ENCODE measurements at places on chromosomes 7 and 10.

GRCh38 chr7:121196286-121196685, 132.5 kb upstream of the WNT16 start:
- DNase-seq, result no peak

DNA sequence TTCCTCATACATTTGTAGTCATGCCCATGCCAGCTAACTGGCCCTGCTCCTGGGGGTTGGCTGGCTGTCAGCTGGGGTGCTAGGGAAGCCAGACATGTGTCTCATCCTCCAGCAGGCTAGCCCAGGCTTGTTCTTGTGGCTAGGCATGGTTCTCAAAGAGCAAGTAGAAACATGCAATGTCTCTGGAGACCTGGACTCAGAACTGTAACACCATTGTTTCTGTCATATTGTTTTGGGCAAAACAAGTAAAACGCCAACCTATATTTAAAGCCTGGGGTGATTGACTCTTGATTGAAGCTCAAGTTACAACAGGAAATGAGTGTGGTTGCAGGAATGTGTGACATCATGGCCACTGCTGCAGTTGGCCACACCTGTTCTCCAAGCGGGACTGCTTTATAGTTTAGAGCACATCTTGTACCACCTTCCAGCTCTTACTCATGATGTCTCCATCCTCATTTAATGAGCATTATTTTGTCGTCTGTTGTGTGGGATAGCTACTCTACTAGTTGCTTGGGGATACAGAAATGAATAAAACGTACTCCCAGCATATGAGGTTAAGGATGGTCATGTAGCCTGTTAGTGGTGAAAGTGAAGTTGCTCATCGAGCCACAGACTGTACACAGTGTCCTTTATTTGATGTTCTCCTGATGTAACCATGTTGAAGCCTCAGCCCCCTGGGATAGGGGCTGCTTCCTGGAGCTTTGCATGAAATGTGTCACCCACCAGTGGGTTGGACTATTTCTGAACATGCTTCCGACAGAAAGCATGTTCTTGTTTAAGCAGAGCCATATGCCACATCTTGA, 168.4 kb downstream of the SORCS3 start:
- no peak for DNase-seq

GRCh38 chr10:128083191-128083895, 42.9 kb downstream of the MKI67 start:
- no peak for DNase-seq

GRCh38 chr7:94412762-94413322, 18.1 kb downstream of the COL1A2 start:
- no peak for DNase-seq

DNA sequence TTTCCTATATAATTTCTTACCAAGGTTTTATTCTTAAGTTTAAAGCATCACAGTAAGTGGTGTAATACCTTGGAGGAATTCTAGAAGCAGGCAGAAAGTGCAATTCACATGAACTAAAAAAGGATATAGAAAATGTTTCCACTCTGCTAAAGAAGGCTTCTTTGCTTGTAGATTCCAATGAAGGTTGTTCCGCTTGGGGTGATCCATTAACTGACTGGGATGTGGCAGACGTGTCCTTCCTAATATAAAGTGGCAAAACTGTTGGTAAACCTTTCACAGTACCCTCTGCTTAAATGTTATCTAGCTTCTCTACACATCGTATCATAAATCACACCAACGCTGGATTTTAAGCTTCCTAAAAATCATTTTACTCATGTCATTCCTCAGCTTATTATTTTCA, 2.3 kb downstream of the ZC3HC1 start:
- DNase-seq, result no peak

- DNase-seq, result no peak
Measured at GRCh38 chr10:101833466-101833865, 10.1 kb downstream of the KCNIP2 start.

DNA sequence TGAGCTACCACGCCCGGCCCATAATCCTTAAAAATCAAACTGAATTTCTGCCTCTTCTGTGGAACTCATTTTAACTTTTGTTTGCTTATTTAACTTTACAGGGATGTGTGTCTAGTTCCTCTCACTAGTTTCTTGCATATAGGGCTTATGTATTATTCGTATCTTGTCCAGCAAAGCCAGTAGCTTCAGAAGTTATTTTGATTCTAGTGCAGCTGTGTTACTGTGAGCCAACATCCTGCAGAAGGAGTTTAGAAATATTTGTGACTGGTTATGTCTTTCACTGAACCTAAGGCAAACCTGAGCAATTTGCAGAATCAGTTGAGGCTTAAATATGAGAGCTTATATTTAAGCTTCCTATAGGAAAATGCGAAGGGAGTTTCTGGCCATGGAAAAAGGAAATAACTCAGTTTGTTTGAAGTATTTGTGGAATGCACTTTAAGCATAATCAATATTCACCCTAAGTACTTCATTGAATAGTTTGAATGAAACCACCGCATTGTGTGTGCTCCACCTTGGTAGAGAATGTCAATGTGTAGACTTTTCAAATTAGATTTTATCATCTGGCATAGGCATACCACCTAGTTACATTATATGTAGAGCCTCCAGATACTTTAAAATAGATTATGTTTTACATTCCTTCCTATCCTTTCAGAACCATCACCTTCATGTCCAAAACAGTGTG, 90.8 kb downstream of the MCU start:
- no peak for DNase-seq

- no peak for DNase-seq
Measured at GRCh38 chr7:89028319-89028718, 232.8 kb upstream of the TEX47 start.

DNA sequence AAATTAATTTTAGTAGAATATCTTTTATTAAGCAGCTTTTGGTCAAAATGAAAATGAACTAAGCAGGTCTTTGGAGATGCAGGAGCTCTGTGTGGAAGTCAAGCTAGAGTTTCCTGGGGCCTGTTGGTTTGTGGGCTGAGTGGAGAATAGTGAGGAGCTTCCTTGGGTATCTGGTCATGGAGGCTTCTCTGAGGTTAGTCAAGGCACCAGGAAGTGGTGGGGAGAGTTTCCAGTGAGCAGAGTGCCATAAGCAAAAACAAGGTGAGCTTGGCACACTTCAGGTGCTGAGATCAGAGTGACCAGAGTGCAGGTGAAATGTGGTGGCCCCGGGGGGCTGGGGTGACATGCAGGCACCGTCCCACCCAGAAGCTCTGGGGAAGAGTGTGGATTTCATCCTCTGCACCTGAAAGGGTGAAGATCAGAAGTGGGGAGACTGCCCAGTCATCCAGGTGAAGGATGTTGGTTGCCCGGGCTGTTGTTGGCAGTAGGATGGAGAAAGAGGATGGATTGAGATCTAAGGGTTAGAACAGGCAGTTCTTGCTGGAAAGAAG, 77.4 kb downstream of the WDR37 start:
- DNase-seq, result no peak

- DNase-seq, result no peak
Measured at GRCh38 chr7:117600911-117601310, 121.1 kb downstream of the CFTR start.

DNA sequence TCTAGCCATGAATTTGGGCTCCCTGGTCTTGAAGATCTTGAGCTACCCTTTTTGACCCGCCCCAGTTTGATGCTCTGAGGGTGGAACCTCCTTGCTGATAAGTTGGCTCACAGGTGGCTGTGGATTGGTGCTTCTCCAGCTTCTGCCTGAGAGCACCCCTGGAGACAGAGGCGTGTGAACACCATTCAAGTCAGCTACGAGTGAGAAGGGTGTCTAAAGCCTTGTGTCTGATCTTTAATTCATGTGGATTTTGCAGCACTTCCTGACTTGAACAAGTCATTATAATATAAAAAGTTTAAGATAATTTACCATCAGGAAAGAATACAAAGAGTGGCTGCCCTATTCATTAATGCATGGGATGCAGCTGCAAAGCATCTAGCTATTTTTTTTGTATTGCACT, 37.7 kb upstream of the GOLGA7B start:
- DNase-seq, result no peak

DNA sequence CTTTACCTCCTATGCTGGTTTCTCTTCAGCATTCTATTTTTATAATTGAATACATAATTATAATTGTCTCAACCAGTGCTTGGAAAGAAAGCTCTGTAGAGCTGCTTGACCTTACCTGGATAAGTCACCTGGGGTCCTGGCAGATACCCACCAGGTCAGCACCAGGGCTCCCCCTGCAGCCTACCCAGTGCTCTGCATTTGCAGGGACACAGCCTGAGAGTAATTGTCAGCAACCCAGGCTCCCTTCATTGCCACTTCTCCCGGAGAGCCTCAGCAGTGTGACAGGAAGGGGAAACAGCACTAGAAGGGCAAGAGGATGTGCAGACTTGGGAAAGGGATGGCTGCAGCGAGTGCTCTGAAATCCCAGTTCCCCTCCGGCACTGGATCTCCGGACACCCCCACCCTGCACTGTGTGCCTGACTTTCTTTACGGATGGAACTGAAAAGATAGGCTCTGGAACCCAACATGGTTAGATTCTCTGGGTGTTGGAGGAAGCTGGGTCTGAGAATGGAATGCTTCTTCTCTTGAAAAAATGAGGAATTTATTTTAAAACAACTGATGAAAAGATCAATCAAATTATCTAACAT, 11.4 kb upstream of the PAX4 start:
- no peak for DNase-seq

- DNase-seq, result no peak
Measured at GRCh38 chr10:5958077-5958476, 19.3 kb downstream of the IL15RA start.

DNA sequence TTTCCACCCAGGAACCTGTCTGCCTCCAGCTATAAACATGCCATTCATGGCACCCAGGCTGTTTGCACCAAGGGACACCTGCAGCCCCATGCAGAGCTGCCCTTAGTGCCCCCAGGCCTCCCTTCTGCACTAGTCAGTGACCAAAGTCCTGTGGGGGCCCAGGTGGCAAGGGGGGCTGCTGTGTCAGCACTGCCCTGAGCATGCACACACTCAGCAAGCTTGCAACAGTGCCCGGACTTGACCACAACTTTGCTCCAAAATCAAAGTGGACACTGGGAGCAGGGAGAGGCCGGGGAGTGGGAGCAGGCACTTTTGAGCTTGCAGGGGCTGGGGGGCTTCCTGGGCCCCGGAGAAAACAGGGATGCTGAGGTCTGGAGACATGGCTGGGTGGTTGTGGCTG, 192.9 kb upstream of the MBL2 start:
- DNase-seq, result no peak

DNA sequence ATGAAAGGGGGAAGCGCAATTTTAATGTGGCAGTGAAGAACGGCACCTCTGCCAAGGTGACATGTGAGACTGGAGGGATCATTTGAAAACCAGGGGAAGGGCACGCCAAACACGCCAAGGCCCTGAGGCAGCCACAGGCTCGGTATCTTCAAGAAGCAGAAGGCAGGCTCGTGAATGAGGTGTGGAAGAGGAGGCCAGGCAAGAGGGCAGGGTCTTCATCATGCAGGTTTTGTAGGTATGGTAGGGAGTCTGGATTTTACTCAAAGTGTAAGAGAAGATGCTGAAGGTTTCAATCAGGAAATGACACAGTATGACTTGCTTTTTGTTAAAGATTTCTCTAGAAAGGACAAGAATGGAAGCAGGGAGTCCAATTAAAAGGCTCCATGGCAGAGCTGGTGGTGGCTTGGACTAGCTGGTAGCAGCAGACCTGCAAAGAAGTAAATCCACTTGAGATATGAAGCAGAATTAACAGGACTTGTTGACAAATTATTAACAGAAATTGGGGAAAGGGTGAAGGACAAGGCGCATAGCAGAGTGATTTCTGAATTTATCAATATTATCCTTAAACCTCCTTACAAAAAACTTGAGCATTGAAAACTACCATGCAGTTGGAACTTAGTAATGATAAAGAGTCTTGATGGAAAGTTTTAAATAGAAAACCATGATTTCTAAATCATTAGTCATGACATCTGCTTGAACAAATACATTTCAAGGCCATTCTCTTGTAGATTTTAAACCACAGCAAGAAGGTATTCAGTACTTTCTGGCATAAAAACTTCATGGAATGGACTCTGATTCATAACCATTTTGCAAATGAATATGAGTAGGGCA, 70.4 kb downstream of the COA1 start:
- DNase-seq, result no peak

DNA sequence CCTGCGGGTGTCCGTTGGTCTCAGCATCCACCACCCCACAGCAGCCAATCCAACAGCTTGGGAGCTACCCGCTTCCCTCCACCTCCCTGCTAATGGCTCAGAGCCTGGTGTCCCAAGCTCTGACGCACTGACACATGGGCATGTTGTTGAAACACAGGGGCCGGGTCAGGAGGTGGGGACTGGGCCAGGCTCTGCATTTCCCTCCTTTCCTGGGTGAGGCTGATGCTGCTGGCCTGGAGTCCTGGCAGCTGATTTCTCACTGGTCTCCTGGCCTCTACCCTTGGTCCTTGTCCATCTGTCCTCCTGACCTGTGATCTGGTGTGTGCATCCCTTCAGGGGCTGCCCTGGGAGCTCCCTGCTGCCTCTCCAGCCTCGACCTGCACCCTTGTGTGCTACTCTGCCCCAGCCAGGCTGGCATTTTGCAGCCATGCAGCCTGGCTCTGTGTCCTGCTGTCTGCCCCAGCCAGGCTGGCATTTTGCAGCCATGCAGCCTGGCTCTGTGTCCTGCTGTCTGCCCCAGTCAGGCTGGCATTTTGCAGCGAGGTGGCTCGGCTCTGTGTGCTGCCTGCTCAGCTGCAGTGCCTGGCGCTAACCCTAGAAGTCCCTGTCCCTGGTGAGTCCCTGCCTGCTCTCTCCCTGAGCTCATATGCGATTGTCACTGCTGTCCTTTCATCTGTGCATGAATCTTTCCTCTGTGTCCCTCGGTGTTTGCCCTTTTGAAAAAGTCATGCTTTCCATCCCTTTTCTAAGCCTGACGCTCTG, 14.0 kb downstream of the AMZ1 start:
- no peak for DNase-seq

DNA sequence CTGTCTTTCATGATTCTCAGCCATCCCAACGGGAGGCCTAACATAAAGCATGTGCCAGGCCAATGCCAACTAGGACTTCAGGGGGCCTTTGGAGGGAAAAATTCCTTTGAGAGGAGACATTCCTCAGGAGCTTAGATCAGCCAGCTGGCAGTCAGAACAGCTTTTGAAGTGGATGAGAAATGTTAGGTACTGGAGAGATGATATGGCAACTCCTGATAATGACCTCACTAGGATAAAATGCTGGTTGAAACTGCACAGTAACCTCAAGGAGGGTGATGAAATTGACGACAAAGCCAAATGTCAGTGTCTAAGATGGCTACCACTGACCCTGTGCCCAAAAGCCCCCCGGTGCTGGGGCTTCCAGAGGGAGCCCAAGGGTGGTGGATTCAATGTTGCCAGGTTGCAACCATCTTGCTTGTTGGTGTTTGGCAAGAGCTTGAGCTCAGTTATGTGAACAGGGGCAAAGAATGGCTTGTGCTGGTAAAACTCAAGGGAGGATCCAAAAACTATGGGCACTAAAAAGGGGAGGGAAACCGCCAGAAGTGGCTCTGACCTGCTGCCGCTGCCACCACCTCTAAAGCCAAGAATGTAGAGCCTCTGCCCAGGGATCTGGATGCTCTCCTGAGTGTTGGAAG, 121.2 kb downstream of the UBE2H start:
- DNase-seq, result peak; percentile 82

- no peak for DNase-seq
Measured at GRCh38 chr7:106163257-106163656, 51.1 kb upstream of the SYPL1 start.

DNA sequence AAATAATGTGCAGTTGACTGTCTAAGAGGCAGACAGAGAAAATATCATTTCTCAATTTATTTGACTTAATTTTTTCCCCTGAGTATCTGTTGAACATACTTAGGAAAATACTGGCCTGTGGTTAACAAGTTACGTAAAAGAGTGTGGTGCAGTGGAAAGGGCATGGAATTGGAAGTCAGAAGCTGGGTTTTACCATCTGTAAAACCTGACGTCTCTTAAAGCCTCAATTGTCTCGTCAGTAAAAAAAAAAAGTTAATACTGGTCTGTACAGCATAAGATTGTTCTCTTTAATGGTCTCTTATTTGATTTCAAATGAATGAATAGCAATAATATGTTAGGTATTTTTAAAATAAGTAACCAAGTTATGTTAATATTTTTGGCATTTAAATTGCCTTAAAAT, 67.8 kb downstream of the PHTF2 start:
- no peak for DNase-seq
